T-helper 17 cell (primary cell): ENCODE measurements at places on chromosomes 6 and 20.

- DNase-seq = no peak
These were observed 152.9 kb downstream of the INSM1 start for GRCh38 chr20:20520776-20521175.

DNA sequence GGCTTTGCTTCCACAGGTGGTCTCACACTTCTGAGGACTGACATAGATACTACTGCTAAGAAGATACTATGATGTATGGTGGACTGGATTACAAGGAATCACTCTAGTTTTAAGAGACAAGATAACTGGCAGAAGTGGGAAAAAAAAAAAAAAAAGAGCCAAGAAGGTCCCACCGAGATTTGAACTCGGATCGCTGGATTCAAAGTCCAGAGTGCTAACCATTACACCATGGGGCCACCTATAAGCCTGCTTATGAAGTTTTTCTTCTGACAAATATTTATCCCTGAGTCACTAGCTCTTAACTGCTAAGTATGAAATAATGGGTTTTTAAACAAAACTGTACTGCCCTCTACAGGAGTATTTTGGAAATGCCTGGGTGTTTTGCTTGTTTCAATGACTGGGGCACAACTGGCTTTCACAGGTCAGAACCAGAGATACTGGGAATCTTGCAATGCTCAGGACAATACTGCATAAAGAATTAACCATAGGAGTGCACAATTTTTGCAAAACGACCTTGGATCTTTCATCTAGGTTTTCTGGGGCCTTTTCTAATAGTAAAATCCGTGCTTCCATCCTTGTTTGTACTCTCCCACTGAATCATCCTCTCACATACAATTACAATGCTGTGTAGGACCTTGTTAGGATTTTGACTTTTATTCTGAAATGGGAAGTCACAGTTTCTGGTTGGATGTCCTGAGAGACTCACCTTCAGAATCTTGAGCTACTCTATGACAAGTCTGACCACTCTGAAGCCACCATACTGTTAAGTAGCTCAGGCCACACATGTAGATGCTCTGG lies 116.3 kb downstream of the OR2B2 start:
- no peak for DNase-seq

DNA sequence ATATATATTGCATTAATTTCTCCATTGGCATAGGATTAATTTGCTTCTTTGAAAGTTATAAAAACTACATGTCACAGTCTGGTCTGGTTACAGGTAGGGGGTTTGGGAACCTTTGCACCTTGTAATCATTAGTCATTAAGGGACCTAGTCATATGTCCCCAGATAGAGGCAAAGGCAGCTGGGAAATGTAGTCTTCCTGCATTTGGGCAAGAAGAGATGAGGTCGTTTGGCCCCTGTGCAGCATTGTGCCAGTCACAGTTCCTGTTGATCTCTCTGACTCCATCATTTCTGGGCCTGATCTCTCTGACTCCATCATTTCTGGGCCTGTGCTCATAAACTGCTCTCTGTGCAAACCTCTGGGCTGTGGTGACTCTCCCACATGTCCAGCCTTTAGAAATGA lies 73.2 kb downstream of the BCKDHB start:
- no peak for DNase-seq

- no peak for DNase-seq
These were observed 143.3 kb upstream of the PREP start for GRCh38 chr6:105545947-105546731.

GRCh38 chr20:43971267-43971666 lies 56.6 kb downstream of the TOX2 start:
- no peak for DNase-seq

- no peak for DNase-seq
These were observed 128.4 kb upstream of the JAG1 start for GRCh38 chr20:10802236-10802635.

DNA sequence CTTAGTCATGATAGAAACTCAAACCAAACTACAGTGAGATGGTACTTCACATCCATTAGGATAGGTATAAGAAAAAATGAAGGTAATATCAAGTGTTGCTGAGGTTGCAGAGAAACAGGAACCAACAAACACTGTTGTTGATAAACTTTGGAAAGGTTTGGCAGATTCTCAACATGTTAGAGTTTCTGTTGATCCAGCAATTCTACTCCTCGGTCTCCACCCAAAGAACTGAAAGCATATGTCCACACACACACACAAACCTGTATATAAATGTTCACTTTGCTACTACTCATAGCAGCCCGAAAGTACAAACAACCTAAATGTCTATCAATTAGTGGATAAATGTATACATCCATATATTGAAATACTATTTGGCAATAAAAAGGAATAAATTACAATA lies 128.3 kb upstream of the CARMIL1 start:
- no peak for DNase-seq

GRCh38 chr20:2595076-2595475 lies 57.4 kb upstream of the NOP56 start:
- no peak for DNase-seq

DNA sequence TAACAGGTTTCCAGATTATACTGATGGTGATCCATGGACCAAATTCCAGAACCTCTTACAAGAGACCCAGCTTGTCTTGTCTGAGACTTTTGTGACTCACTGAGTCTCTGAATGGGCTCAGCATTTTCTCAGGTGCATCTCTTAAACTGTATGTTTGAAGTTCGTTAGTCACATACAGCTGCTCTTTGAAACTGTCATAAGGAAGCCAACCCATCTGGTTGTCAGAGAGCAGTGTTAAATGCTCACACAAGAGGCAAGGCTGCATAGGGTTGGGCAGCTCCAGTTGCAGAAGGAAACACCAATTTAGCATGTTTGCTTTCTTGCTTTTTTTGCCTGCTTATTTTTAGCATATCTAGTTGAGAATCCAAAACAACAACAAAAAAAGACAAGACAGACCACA lies 47.1 kb downstream of the TRIM27 start:
- no peak for DNase-seq

GRCh38 chr6:150910561-150910960 lies 45.1 kb downstream of the MTHFD1L start:
- no peak for DNase-seq

DNA sequence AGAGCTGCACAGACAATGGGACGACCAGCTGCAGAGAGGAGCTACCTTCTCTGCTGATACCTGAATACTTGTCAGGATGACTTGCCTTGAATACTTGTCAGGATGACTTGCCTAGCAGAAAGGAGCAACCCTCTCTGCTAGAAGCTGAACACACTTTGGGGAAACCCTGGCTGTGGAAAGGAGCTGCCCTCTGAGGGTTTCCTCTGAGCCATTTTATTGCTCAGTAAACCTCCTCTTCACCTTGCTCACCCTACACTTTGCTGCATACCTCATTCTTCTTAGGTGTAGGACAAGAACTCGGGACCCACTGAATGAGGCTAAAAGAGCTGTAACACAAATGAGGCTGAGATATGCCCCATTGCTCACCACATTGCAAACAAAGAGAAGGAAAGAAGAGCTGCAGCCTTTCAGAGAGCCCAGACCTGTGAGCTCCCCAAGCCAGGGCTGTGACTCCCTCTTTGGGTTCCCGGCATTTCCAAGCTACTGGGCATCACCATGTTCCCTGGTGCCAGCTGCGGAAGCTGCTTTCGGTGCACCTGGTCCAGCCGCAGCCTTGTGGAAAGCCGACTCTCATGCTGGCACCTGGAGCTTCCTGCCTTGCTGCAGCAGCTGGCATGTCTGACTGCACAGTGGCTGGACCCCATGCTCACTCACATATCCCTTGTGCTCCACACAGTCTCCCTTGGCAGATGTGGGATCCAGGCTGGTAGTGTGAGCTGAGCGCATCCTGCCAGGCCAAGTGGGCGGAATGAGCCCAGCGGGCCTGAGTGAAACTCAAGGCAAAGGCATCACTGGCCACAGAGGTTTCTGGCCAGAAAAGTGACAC lies 106.7 kb upstream of the AHI1 start:
- no peak for DNase-seq

- DNase-seq = no peak
These were observed at the start of gene BTBD3 for GRCh38 chr20:11917663-11918062. Gene BTBD3, plus strand, starts transcription at chr20:11917893. Its CDS starts 383 bp downstream, at chr20:11918276.

- DNase-seq = no peak
These were observed 33.2 kb upstream of the NCOA3 start for GRCh38 chr20:47468290-47469050.

DNA sequence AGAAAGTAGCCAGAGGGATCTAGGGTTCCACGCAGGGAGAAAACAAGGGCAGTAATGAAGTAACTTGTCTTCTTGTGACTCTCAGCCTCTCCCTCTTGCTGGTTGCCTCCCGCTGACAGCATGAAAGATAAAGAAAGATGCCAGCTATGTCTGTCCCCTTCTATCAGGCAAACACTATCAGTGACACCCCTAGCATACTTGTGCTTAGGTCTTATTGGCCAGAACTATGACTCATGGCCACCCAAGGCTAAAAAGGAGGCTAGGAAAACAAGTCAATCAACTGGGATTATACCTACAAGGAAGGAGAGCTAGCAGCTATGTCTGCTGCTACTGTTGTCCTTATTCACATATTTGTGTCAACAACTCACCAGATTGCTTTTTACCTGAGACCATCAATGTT lies 206.8 kb upstream of the SOX4 start:
- no peak for DNase-seq

DNA sequence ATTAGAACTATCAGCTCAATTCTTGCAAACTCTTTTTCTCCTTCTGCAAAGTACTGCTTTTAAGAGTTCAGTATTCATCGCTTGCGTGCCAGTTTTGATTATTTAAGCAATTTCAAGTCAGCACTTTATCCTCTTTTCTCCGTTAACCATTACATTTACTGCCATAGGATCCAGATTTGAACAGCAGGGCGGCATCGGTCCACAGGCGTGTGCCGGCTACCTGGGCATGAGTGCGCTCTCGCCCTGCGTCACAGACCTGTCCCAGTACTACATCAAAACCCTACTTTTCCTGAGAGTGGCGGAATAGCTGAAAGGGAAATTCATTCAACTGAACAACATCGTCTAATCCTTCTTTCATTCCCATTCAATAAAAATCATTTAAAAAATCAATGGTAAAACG lies 53.4 kb downstream of the MYLK4 start:
- DNase-seq = no peak
